Activated naive CD4-positive, alpha-beta T cell treated with anti-CD3 and anti-CD28 coated beads, Interleukin-2, amount 10 ng/mL, durations not matched to agents 5 hours and 36 hours (primary cell): ENCODE measurements at places on chromosomes 1 and 21. TPM values are rescaled to one million over a fixed set of nuclear protein-coding genes. Genes with fewer than 3 reads are reported as not detected.

TMEM125 gene
- total RNA-seq: not detected

KRTAP21-1 gene
- total RNA-seq: not detected

ARMH1 gene
- total RNA-seq: 128 TPM

GUCA2A gene
- not detected for total RNA-seq

KCNT2 gene
- not detected for total RNA-seq

SLC9C2 gene
- total RNA-seq: not detected

FPGT gene
- total RNA-seq: 6.9 TPM

ADGRL4 gene
- total RNA-seq: not detected

CAMK2N1 gene
- total RNA-seq: 1.1 TPM

DIRAS3 gene
- total RNA-seq: not detected

F3 gene
- total RNA-seq: not detected

OR10R2 gene
- total RNA-seq: not detected

MAP3K21 gene
- total RNA-seq: 2.0 TPM

AGL gene
- 13.0 TPM for total RNA-seq

CD1E gene
- not detected for total RNA-seq

FCRLB gene
- 0.39 TPM for total RNA-seq
